ENCODE measurements at places on chromosomes 3 and 15.

DNA sequence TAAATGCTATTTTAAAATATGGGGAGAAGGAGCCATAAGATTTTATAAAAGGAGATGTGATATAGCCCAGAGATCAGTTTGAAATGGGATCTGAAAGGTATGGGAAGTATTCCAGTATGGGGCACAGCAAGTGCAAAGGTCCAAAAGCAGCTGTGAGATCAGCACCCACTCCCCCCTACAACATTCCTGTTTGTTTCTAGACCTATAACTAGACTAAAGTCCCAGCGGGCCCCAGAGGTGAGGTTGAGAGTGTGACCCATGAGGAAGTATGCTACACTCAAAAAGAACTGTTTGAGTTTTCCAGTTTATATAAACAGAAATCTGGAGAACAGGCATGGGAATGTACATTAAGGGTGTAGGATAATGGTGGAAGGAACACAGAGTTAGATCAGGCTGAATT, 152.5 kb downstream of the TBC1D5 start:
- DNase-seq, result no peak

DNA sequence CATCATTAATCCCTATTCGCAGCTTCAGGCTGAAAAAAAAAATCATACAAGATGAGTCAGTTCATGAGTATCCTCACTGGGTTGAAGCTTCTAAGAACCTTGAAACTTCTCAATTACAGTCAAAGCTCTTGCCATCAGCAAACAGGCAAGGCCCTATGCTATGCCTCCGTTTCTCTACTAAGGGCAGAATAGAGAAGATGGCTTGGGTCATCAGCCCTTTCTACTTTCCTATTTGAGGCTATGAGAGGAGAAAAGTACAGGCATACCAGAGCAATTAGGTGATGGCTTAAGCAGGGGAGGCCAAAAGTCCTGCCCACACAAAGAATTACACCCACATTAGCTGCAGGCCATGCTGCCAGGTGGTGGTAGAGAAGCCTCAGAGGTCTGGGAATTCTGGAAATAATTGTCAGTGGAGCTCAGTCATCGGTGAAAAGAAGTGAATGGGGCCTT, 89.0 kb downstream of the MRPL46 start:
- no peak for DNase-seq

GRCh38 chr15:68278345-68278594, 725 bp downstream of the FEM1B start:
- no peak for DNase-seq

GRCh38 chr3:181899702-181900101, 188.0 kb downstream of the SOX2 start:
- no peak for DNase-seq

- no peak for DNase-seq
Observed at GRCh38 chr3:112781599-112781998, 65.1 kb downstream of the CD200R1L start.

DNA sequence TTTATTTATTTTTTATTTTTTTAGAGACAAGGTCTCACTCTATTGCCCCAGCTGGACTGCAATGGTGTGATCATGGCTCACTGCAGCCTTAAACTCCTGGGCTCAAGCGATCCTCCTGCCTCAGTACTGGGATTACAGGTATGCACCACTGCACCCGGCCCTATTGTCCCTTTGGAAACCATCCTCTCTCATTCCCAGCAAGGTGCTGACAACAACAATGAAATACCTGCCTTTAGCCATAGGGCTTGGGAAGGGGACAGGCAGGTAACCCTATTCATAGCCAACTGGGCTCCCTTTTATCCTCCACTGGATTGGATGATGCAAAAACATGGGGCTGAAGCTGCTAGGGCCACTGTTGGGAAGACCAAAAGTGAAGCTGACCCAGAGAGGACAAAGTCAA, 43.1 kb downstream of the SCAP start:
- DNase-seq, result no peak

DNA sequence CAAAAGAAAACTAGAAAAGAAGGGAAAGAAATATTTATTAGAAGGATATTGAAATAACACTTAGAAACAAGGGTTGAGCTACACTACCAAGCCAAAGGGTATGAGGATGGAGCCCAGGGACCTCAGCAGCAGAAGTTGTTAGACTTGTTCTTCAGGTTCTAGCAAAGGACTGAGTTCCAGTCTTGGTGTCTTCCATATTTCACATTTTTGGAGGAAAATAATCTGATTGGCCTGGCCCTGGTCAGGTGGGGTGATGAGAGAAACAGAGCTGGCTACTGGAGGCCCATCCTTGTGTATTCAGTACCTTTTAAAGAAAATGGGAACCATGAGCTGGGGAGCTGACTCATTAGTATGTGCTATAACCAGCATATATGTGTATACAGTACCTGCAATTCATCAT, 28.2 kb downstream of the PPP4R2 start:
- DNase-seq, result no peak

DNA sequence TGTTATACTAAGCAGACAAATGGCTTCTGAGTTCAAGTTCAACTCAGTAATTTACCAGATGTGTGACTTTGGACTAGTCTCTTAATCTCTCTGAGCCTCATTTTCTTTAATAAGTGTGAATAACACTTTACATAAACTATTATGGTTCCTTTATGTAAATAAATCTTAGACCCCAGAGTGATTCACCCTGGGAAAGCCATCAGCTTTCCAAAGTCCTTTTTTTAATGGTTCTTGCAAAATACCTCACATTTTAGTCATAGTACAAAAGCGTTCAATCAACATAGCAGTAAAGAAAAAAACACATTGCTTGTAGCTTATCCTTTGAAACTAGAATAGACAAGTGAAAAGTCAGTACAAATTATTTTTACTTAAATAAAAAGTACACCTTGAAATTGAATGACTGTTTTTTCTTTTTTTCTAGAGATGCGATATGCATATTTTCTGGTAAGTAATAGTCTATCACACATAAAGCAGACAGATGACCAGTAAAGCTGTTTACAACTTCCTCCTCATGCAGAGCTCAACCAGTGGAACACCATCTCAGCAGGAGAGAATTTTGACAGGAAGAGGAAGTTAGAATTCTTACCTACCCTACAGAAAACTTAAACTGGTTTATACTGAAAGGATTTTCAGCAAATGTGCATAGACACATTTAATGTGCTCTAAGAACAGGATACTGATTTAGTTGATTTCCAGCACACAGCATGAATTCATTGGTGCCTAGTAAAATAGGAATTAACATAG, 123.0 kb upstream of the AGBL1 start:
- no peak for DNase-seq

- no peak for DNase-seq
Observed at GRCh38 chr15:67232591-67232990, 21.9 kb downstream of the AAGAB start.

DNA sequence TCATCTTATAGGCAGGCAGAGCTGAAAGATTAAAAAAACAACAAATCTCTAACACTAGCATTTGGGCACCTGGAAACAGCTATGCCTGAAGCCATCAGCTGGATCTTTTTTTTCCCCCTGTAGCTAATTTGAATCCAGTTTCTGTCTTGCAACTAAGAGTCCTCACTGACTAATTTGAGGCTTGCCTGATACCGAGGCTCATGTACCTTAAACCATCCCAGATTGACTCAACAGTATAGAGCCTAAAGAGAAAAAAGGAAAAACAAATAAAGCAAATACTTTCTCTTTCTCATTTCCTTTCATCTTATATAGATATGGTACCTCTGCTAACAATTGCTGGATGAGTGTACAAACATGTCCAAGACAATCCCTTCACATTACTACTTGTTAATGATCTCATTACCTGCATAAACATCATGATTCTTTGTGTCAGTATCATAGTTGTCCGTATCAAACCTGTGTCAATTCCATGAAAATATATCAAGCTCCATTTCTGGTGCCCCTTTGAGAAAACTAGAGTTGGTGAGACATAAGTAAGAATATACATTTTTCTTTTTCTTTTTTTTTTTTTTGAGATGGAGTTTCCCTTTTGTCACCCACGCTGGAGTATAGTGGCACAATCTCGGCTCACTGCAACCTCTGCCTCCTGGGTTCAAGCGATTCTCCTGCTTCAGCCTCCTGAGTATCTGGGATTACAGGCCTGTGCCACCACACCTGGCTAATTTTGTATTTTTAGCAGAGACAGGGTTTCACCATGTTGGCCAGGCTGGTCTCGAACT, 43.1 kb downstream of the BHLHE40 start:
- DNase-seq, result no peak

GRCh38 chr3:76811418-76811817, 228.5 kb upstream of the ROBO2 start:
- DNase-seq, result no peak

GRCh38 chr3:81300324-81300927, 461.0 kb downstream of the GBE1 start:
- no peak for DNase-seq

DNA sequence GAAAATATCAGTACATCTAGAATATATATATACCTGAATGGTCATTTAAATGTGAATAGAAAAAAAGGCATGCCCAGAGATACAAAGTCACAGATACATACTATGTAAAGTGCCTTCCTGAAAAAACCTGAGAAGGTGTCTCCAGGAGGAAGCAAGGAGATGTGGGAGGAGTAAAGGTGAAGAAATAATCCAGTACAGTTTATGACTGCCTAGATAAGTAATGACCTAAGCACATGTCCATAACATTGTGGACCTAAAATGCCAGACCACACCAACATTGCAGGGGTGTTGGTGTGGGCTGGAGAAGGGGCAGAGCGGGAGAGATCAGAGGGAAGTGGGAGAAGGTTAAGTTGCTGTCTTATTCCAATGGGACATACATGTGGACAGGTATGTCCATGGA, 226.9 kb downstream of the ZNF621 start:
- no peak for DNase-seq

DNA sequence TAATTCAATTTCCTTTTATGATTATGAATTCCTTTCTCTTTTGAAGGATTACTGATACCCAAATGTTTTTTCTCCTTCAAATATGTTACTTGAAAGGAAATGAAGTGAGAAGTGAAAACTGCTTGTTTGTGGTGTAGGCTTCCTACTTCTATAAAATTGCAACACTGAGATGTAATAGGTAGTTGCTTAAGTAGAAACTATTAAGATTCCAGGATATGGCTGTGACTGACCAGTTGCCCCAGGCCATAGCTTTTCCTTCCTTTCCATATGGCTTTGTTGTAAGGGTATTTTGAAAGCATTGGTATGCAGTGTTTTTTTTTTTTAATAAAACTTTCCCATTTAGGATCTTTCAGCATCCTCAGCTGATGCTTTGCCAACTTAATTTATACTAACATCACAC, 28.5 kb downstream of the DNAJC13 start:
- DNase-seq, result no peak

DNA sequence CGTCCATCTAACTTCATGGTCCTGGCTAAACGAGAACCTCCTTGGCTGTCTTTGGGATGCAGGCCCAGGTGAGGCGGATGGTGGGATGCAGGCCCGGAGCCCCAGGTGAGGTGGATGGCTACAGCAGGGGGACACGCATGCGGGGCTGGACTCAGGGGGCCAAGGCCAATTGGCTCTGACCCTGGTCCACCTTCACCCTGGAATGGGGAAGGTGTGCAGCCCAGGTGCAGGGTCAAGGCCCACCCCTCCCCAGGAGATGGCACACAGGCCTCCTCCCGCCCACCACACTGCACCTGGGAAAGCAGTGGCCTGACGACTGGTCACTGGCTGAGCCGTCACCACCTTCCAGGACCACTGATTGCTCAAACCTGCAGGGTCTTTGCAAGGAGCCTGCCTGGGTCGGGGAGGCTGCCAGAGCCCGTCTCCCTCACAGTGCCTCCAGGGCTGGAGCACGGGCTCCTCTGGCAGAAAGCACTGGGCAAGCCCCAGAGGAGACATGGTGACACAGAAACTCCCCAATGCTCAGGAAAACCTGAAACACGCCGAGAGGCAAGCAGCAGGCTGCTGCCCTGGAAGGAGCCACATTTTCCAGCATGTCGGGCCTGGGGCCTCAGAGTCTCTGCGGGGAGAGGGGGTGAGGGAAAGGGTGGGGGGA, 159.6 kb downstream of the LRRK1 start:
- DNase-seq, result no peak

DNA sequence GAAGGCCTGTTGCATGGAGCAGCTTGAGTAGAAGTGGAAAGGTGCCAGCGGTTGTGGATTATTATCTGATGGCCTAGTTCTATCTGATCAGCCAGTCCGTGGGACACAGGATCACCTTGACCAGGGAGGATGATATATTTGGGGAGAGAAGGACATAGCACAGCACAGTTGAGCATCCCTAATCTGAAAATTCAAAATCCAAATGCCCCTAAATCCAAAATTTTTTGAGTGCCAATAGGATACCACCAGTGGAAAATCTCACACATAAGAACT, 6.0 kb downstream of the CSPG4 start:
- DNase-seq, result no peak

DNA sequence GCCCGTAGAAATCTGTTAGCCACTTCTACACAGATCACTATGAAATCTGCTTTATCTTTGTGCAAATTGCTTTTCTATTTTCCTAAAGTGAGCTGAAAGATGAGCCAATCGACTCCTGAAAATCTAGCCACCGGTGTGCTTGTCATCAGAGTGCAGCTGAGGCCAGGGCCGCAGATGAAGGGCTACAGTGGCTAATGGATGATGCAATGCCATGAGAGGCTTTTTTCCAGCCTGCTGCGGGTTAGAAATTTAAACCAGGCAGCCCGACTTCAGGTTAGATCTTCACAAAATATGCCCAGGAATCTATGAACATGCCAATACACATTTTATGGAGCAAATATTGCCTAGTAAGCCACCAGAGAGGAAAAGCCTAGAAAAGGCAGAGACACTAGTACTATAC, 948.2 kb upstream of the CFAP20DC start:
- DNase-seq, result no peak

DNA sequence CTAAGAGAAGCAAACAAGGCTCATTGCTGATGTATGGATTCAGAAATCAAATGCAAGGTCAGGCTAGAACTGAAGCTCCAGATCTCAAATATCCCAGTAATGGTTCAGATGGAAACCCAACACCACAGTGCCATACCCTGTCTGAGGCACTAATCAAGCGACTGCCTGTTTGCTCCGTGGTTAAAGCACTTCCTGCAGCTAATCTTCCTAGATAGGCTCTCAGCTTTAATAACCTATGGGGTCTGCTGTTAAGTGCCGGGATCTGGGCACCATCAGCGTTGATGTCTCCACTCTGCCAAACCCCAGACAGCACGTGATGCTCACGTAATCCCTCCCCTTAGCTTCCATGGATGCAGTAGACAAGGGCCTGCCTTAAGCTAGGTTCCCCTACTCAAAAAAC, 262.6 kb downstream of the MECOM start:
- DNase-seq, result peak; percentile 60

- no peak for DNase-seq
Observed at GRCh38 chr15:50523851-50524251, 22.6 kb downstream of the USP50 start.

DNA sequence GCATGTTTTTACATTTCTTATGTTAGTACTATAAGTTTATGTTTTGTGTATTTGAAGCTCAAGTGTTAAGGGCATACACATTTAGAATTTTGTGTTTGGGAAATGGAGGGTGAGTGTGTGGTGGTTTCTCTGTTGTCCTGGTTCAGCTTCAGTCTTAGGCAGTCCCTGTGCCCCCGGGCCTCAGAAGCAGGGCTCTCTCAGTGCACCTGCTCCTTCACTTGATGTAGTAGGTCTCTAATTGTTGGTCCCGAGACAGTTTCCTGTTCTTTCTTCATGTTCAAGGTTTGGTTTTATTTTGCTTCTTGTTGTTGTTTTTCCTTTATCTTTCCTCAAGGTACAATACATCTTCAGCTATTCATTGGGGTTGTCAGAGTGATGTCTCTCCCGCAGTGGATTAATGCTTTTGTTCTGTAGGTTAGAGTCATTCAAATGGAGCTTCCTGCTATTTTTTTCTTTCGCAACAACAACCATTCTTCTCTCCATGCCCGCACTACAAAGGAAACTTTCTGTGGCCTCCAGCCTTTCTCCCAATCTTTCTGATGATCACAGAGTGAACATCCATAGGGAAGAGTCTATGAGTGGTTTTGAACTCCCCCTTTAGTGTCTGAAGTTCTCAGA, 177.8 kb upstream of the GOLGA6L4 start:
- no peak for DNase-seq

- DNase-seq, result no peak
Observed at GRCh38 chr3:31367518-31367917, 165.2 kb upstream of the STT3B start.

Data from DMS153 (cell line).